NCI-H1436 treated with DMSO at 0.1 percent for 48 hours (cell line): ENCODE measurements at places on chromosomes 16 and 17.

- DNase-seq: no peak
Observed at GRCh38 chr17:3603119-3603869, 5.9 kb downstream of the TRPV1 start.

DNA sequence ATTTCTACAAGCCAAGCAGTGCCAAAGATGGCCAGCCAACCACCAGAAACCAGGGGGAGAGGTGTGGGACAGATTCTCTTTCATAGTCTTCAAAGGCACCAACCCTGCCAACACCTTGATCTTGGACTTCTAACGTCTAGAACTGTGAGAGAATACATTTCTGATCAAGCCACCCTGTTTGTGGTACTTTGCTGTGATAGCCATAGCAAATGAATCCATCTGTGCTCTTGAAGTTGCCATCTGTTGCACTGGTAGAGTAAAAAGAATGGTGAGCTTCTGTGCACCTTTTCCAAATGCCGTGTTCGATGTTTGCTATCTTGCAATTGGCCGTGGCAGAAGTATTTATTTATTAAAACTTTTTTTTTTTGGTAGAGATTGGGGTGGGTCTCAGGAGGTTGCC is 16.7 kb upstream of the ADGRG1 start:
- DNase-seq: no peak

GRCh38 chr17:27997522-27997921 is 45.0 kb upstream of the NLK start:
- DNase-seq: no peak

DNA sequence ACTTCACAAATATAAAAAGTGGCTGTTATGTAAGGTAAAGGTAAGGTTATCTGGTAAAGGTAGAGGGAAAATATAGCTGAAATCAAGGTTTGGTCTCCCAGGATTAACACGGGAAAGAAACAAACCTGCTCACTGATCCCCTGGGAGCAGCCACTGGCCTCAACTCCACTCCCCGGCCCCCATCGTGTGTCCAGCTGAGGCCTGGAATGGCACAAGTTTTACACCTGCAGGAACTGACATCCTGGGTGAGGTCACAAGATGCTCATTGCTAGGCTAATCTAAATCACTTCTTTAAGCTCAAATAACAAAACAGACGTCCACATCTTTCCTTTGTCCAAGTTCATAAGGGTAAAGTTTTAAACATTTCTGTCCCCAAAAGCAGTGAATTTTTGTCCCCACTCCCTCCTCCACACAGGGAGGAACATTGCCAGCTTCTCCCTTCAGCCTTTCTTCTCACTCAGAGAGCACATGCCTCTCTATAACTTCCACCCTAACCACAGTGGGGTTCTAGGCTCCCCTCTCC is 46.3 kb downstream of the ERN1 start:
- DNase-seq: no peak
